ENCODE measurements at places on chromosomes 6 and 20.

- no peak overlapping the region for H3K4me3 ChIP-seq
- DNase-seq: peak; percentile 19
- no peaks in the 10 kb centered on the region for H3K4me1 ChIP-seq
- H3K36me3 ChIP-seq: peaks cover 3% of the 10 kb centered on the region
- no peaks in the 10 kb centered on the region for H3K27me3 ChIP-seq
- H3K27ac ChIP-seq: no peak overlapping the region
Observed at GRCh38 chr6:100719883-100720682, 161.0 kb downstream of the ASCC3 start.

GRCh38 chr6:139828751-139829519 lies 454.5 kb upstream of the CITED2 start:
- no peaks in the 10 kb centered on the region for H3K4me1 ChIP-seq
- no peak overlapping the region for H3K4me3 ChIP-seq
- no peak overlapping the region for H3K27ac ChIP-seq
- DNase-seq: no peak

GRCh38 chr6:118630067-118630466 lies 21.3 kb downstream of the CEP85L start:
- H3K4me3 ChIP-seq: no peak overlapping the region
- no peak for DNase-seq
- H3K27ac ChIP-seq: no peak overlapping the region

- no peaks in the 10 kb centered on the region for H3K36me3 ChIP-seq
- no peak overlapping the region for H3K4me3 ChIP-seq
- H3K27me3 ChIP-seq: no peaks in the 10 kb centered on the region
- DNase-seq: no peak
- H3K27ac ChIP-seq: no peak overlapping the region
Observed at GRCh38 chr6:150697515-150697914, 97.8 kb downstream of the PLEKHG1 start.

GRCh38 chr6:124438546-124439065 lies 523.6 kb upstream of the RNF217 start:
- no peaks in the 10 kb centered on the region for H3K4me1 ChIP-seq
- no peak for DNase-seq
- H3K4me3 ChIP-seq: no peak overlapping the region
- H3K27me3 ChIP-seq: no peaks in the 10 kb centered on the region

DNA sequence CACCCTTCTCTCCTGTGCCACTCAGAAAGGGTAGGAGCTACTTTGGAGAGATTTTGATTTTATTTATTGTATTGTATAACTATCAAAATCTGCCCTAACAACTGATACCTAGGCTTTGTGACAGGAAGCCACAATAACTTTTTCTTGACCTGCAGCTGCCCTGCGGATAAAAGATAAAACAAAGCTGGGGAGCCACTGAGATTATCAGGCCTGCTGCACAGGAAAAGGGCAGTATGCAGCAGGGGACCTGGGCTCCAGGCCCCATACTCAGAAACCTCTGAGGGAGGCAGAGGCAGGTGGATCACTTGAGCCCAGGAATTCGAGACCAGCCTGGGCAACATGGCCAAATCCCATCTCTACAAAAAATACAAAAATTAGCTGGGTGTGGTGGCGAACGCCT lies 980 bp upstream of the SNX21 start:
- no peaks in the 10 kb centered on the region for H3K36me3 ChIP-seq
- no peak overlapping the region for H3K4me3 ChIP-seq
- no peaks in the 10 kb centered on the region for H3K27me3 ChIP-seq
- peak overlapping the region; percentile 87 for H3K27ac ChIP-seq
- DNase-seq: no peak

DNA sequence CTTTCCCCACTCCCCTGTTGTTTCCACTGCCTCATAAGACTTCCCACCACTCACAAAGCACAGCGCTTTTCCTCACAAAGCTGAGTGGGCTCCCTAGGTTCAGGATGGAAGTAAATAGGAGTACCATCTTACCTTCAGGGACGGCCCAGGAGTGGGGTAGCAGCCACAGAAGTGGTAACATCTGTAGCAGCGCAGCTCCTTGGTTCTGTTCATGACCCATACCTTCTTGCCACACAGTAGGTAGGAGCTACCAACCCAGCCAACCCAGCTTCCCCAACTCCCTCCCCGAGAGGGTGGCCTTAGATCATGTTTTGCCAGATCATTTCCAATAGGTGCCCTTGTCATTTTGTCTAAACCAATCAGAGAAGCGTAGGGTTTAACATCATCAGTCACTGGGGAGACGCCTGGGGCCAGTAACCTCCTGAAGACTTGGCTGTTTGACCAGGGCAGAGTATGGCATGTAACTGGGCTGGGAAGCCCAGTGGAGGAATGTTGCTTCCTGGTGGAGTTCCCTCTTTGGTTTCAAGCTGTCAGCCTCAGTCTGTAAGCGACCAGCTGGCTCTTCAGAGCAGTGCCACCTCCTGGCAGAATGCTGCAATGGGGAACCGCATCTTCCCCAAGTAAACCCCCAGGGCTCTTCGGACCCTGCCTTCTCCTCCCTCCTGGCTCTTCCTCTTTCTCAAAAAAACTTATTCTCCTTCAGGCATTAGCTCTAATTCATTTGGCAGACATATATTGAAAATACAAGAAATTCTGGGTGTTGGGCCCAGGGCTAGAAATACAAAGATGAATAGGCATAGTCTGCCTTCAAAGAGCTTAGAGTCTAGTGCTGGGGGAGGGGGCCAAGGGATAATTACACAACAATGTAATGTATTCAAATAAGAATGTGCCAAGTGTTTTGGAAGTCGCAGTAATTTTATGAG lies at the start of gene HLA-DMA:
Gene HLA-DMA, minus strand, starts transcription at position 281 of the 923 bp plus-strand sequence. Its CDS starts 61 bp downstream, at position 220.
- no peaks in the 10 kb centered on the region for H3K4me1 ChIP-seq
- H3K27ac ChIP-seq: no peak within 1 kb of the TSS
- H3K36me3 ChIP-seq: no peaks in the 10 kb centered on the region
- no peaks in the 10 kb centered on the region for H3K27me3 ChIP-seq
- H3K4me3 ChIP-seq: no peak within 1 kb of the TSS

GRCh38 chr6:35948725-35949124 lies 27.8 kb upstream of the SRPK1 start:
- H3K4me1 ChIP-seq: no peaks in the 10 kb centered on the region
- no peaks in the 10 kb centered on the region for H3K36me3 ChIP-seq
- no peak overlapping the region for H3K4me3 ChIP-seq
- H3K27me3 ChIP-seq: no peaks in the 10 kb centered on the region
- no peak for DNase-seq

- no peaks in the 10 kb centered on the region for H3K36me3 ChIP-seq
- no peaks in the 10 kb centered on the region for H3K4me1 ChIP-seq
- peak overlapping the region; percentile 73 for H3K4me3 ChIP-seq
- peak; percentile 93 for DNase-seq
Observed at GRCh38 chr6:27687154-27688013, 214.5 kb upstream of the ZNF184 start.

GRCh38 chr6:109456111-109456583 lies 575 bp upstream of the MICAL1 start:
- H3K36me3 ChIP-seq: no peaks in the 10 kb centered on the region
- peak overlapping the region; percentile 87 for H3K27ac ChIP-seq
- peak overlapping the region; percentile 95 for H3K4me3 ChIP-seq
- no peak for DNase-seq
- H3K27me3 ChIP-seq: no peaks in the 10 kb centered on the region
- peaks cover 10% of the 10 kb centered on the region for H3K4me1 ChIP-seq

DNA sequence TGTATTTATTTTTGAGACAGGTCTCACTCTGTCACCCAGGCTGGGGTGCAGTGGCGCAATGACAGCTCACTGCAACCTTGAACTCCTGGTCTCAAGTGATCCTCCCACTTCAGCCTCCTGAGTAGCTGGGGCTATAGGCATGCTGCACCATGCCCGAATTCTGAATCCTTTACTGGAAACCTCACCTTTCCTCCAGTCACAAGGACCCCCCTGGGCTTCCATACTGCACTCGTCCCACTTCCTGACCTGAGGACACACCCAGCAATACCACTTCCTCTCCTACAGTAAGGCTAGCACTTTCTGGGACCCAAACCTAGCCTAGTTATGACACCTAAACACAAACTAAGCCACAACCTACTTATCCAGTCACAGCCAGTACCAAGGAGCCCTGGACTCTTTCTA lies 68.2 kb downstream of the FAM217A start:
- H3K4me1 ChIP-seq: peaks cover 6% of the 10 kb centered on the region
- no peak overlapping the region for H3K27ac ChIP-seq
- H3K27me3 ChIP-seq: no peaks in the 10 kb centered on the region
- DNase-seq: no peak
- H3K4me3 ChIP-seq: no peak overlapping the region
- H3K36me3 ChIP-seq: no peaks in the 10 kb centered on the region

- H3K27ac ChIP-seq: no peak overlapping the region
- DNase-seq: no peak
- H3K4me3 ChIP-seq: no peak overlapping the region
- no peaks in the 10 kb centered on the region for H3K27me3 ChIP-seq
- no peaks in the 10 kb centered on the region for H3K4me1 ChIP-seq
- H3K36me3 ChIP-seq: no peaks in the 10 kb centered on the region
Observed at GRCh38 chr20:62874964-62875344, 13.3 kb upstream of the TCFL5 start.

GRCh38 chr6:123201869-123202372 lies 205.9 kb downstream of the CLVS2 start:
- H3K4me1 ChIP-seq: no peaks in the 10 kb centered on the region
- no peak overlapping the region for H3K4me3 ChIP-seq
- no peaks in the 10 kb centered on the region for H3K36me3 ChIP-seq
- H3K27me3 ChIP-seq: no peaks in the 10 kb centered on the region

DNA sequence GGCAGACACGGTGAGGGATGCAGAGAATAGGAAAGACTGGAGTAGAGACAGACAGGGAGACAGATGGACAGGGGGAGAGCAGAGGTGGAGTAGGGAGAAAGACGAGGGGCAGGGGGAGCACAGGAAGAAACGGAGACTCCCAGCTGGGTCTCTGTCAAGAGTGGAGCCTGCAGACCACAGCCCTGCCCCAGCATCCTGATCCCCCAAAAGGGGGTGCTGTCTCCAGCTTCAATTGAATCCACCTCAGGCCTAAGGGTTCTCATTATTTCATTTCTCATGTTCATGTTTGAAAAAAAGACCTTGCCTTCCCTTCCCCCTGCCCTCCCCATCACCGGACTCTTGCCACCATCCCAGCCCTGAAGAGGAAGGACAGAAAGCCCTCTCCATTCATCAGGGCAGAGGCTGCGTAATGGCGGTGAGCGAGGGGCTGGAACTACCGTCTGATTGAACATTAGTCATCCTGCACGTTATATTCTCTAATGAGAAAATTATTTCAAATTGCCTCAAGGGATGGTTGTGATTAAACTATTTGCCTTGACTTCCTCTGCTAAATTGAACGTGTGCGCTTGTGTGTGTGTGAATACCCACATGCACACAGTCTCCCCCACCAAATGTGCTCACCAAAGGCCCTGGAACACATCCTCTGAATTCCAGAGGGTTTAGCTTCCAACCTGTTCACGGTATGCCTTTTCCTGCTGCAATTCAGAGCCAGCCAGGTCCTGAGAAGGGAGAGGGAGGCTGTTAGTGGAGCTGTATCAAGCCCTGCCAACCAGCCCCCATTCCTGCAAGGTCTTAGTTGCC lies 98.3 kb downstream of the CDC5L start:
- no peak overlapping the region for H3K4me3 ChIP-seq
- peaks cover 6% of the 10 kb centered on the region for H3K27me3 ChIP-seq
- no peaks in the 10 kb centered on the region for H3K36me3 ChIP-seq

GRCh38 chr20:47311967-47312681 lies 44.4 kb downstream of the ZMYND8 start:
- no peak for DNase-seq
- peak overlapping the region; percentile 49 for H3K27ac ChIP-seq
- H3K4me1 ChIP-seq: peaks cover 37% of the 10 kb centered on the region
- no peaks in the 10 kb centered on the region for H3K36me3 ChIP-seq
- no peaks in the 10 kb centered on the region for H3K27me3 ChIP-seq

DNA sequence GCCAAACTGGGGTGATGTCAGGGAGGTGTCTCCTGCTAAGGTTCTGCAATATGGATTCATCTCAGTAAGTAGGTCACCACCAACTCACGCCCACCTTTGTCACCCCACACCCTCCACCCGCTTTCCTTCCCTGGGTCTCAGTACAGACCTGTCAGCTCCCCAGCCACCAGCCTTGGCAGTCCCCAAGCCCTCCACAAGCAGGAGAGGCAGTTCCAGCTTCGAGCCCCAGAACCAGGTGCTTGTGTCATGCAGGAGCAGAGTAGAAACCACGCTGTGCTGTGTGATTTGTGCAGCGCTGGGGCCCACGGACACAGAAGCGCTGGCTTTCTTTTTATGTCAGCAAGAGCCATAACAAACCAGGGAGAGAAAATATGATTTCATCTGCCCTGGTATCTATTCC lies 89.0 kb upstream of the CDH4 start:
- no peak overlapping the region for H3K4me3 ChIP-seq
- no peak overlapping the region for H3K27ac ChIP-seq
- no peaks in the 10 kb centered on the region for H3K4me1 ChIP-seq
- no peak for DNase-seq
- no peaks in the 10 kb centered on the region for H3K36me3 ChIP-seq

GRCh38 chr6:24719125-24719971 lies at the start of gene C6orf62:
C6orf62 (minus strand) TSS chr6:24719154; CDS start chr6:24718668, 486 bp downstream.
- peak within 1 kb of the TSS; percentile 98 for H3K27ac ChIP-seq
- no peaks in the 10 kb centered on the region for H3K27me3 ChIP-seq
- peaks cover 10% of the 10 kb centered on the region for H3K4me1 ChIP-seq
- H3K36me3 ChIP-seq: no peaks in the 10 kb centered on the region

GRCh38 chr6:114049367-114049966 lies 78.5 kb upstream of the HDAC2 start:
- DNase-seq: peak; percentile 28
- no peaks in the 10 kb centered on the region for H3K27me3 ChIP-seq
- H3K36me3 ChIP-seq: no peaks in the 10 kb centered on the region
- no peaks in the 10 kb centered on the region for H3K4me1 ChIP-seq

DNA sequence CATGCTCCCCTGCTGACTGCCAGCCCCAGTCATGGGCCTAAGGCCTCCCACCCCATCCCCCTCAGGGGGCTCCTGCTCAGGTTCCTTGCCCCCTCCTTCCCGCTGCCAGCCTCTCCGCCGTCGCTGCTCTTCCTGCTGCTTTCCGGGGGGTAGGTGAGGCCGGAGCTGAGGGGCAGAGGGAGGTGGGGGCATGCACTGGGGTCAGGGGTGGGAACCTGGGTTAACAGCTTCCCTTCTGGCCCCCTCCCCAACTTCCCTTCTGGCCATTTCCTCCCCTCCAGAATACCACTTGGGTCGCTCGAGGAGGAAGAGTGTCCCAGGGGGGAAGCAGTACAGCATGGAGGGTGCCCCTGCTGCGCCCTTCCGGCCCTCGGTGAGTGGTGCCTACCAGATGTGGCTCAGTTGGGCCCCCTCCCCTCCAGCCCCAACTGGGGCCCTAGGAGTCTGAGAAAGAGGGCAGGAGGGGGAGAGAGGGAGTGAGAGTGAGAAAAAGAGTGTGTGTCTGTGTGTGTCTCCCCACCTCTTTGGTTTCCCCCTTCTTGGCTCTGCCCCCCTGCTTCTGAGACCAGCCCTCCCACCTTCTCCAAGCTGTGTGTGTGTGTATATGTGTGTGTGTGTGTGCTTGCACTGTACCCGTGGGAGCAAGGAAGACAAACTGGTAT lies 12.1 kb downstream of the SYNGAP1 start:
- DNase-seq: no peak
- H3K4me3 ChIP-seq: no peak overlapping the region
- H3K27ac ChIP-seq: no peak overlapping the region
- peaks cover 38% of the 10 kb centered on the region for H3K4me1 ChIP-seq

GRCh38 chr6:17863901-17864754 lies 123.3 kb downstream of the KIF13A start:
- DNase-seq: no peak
- H3K27ac ChIP-seq: peak overlapping the region; percentile 77
- H3K4me3 ChIP-seq: no peak overlapping the region
- H3K27me3 ChIP-seq: no peaks in the 10 kb centered on the region
- no peaks in the 10 kb centered on the region for H3K36me3 ChIP-seq

GRCh38 chr20:4729265-4729664 lies 7.6 kb downstream of the PRND start:
- H3K4me1 ChIP-seq: no peaks in the 10 kb centered on the region
- no peak overlapping the region for H3K27ac ChIP-seq
- H3K36me3 ChIP-seq: no peaks in the 10 kb centered on the region
- no peak overlapping the region for H3K4me3 ChIP-seq
- H3K27me3 ChIP-seq: no peaks in the 10 kb centered on the region
- DNase-seq: no peak
